ENCODE measurements at places on chromosomes 13 and 19. TPM values are rescaled to one million over a fixed set of nuclear protein-coding genes. Genes with fewer than 3 reads are reported as not detected.

NLRP9 gene
- not detected for total RNA-seq

MATK gene
- 27.6 TPM for total RNA-seq

FUT3 gene
- total RNA-seq = not detected

LIN7B gene
- total RNA-seq = 4.0 TPM

CLEC17A gene
- 1.5 TPM for total RNA-seq

- DNase-seq = no peak
These were observed 124.6 kb downstream of the GGACT start for GRCh38 chr13:100464006-100464405.

DNA sequence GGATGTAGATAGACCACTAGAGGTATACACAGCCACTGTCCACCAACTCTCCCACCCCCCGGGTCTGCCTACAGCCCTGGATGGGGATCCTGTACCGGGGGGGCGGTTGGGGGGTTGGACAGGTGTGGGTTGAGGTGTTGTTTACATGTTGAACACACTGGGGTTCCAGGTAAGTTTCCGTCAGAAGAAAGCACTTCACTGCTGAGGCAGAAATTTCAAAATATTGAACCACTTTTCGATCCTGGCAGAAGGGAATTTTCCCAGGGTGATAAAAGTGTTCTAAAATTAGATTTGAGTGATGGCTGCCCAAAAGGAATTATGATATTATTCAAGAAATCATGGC, 6.6 kb upstream of the CEACAM16 start:
- DNase-seq = no peak

DNA sequence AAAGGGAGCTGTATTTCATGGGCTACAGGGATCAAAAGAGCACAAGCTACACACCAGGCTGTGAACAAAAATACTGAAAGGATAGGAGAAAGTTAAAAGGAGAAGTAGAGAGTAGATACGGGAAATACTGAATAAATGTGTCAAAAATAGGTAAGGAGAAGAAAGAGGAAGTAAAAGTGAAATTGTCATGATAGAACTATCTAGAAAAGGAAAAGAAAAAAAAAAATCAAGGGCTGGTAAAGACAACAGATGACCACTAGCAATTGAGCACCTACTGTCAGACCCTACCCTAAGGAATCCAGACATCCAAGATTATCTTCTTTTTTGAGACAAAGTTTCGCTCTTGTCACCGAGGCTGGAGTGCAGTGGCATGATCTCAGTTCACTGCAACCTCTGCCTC, 4.8 kb downstream of the RUBCNL start:
- no peak for DNase-seq

DNA sequence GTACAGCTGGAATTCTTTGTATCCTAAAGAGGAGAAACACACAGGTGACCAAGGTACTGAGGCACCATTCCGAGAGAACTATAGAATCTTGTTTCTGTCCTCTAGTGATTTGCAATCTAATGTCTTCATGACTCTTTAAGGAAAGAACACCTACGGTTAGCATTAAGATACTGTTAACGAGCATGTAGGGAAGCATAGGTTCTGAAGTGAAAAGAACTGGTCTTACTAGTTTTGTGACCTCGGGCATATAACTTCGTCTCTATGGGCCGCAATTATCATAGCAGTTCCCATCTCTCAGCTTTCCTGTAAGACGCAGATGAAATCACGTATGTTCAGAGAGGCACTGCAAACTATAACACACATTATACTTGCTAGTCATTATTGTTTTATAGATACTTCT, 193.0 kb upstream of the NBEA start:
- no peak for DNase-seq

DNA sequence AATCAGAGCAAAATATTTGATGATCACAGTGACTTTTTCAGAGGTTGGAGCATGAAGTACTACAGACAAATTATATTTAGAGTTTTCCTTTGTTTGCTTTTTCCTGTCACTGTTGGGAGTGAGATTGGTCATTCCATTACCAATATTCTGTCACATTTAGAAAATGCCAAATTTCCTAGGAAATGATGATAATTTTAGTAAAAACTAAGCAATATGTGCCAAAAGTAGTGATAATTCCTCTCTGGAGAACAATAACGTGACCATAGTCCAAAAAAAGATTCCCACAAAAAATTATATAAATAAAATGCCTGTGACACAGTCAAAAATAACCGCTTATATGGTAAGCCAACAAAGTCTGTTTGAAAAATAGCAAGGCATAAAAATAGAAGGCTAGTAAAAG, 2719.4 kb downstream of the PCDH9 start:
- DNase-seq = no peak

GRCh38 chr13:70107498-70108281, at the start of gene ATXN8OS:
Gene ATXN8OS (plus strand): TSS chr13:70107826.
- no peak for DNase-seq

- no peak for DNase-seq
These were observed 88.1 kb downstream of the TSC22D1 start for GRCh38 chr13:44487989-44488388.

DNA sequence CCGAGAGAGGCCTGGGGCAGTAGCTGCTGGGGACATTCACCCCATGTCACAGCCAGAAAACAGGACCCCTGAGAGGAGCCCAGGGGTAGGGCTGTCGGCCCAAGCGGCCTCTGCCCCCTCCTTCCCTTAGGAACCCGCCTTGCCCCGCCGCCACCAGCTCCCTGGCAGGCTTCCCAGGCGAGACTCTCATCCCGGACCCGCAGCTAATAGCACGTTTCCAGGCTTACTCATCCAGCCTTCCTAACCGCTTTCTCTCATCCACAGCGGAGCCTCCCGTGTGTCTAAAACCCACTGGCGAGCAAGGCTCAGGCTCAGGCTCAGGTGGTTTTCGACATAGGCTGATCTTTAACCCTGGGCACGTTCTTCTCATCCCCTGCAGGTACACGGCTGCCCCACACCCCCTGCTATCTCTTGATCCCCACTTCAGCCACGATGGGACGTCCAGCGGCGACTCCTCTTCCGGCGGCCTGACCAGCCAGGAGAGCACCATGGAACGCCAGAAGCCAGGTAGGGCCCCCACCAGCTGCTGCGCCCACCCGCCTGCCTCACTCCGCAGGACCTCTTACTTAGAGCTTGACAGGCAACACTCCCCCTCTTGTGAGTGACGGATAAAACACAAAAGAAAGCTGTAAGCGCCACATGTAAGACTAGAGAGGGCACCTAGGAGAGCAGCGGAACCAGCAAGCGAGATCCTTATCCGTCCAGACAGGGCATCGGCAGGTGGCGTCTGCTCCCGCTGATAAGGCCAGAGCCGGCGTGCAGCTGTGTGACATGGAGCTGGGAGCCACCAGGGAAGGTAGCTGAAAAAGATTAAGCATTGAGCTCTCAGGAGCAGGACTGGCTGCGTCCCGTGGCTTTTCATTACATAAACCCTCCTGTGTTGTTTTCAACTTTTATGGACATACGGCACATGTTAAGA, 71.3 kb downstream of the DPF1 start:
- DNase-seq = no peak

GRCh38 chr13:41652735-41653361, 195.5 kb downstream of the RGCC start:
- peak; percentile 29 for DNase-seq
